ENCODE measurements at places on chromosomes 1 and 21.
A peak's percentile ranks its signal among the peaks of the same experiment; 100 is the strongest.

- peak; percentile 11 for DNase-seq
Observed at GRCh38 chr1:164660412-164660772, 101.4 kb downstream of the PBX1 start.

DNA sequence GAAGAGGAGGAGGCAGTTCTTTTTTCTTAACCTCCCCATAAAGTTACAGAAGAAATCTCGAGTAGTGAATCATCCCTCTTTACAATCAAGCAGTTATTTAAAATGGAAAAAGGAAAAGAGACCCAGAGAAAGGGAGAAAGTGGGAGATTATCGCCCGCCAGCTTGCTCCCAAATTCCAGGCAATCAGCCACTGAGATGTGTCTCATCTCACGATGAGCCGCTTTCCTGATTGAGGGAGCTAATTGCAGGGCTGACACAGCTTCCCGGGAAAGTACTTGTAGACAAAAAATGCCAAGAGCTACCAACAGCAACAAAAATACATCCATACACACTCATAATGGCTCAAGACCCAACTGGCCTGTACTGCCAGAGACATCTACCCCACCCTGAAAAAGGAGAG lies 191.6 kb upstream of the ZC3H12A start:
- DNase-seq, result no peak

GRCh38 chr1:33366762-33367484 lies 46.0 kb upstream of the A3GALT2 start:
- DNase-seq, result no peak

GRCh38 chr1:162389021-162389818 lies 7.7 kb downstream of the C1orf226 start:
- DNase-seq, result no peak

- DNase-seq, result no peak
Observed at GRCh38 chr1:240074422-240074821, 17.3 kb upstream of the FMN2 start.

DNA sequence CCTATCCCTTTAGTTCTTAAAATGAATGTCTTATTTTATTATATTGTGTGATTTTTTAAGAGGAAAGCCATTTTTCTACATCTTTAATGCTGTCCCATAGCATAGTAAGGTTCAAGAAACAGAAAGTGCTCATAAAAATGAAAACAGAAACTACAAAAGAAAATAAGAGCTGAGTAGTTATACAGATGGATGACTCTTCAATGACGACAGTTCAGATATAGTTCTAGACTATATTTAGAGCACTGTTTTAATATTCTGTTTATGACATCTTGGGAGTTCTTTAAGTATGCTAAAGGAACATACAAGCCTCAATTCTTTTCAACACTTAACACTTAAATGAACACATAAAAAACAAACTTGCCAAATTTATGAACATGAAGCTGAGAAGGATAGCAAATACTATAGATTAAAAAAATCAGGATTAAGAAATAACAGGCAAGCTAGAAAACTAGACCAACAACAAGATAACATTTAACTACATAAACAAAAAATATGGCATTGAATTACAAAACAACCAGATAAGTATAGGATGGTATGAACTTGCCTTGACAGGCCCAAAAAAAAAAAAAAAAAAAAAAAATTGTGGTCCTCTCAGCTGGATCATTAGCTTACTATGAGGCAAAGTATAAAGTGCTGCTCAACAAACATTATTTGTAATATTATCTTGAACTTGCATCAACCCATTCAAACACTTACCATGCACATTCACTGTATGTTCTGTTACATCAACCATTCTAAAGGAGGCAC lies 87.9 kb downstream of the ZZZ3 start:
- DNase-seq, result peak; percentile 32

DNA sequence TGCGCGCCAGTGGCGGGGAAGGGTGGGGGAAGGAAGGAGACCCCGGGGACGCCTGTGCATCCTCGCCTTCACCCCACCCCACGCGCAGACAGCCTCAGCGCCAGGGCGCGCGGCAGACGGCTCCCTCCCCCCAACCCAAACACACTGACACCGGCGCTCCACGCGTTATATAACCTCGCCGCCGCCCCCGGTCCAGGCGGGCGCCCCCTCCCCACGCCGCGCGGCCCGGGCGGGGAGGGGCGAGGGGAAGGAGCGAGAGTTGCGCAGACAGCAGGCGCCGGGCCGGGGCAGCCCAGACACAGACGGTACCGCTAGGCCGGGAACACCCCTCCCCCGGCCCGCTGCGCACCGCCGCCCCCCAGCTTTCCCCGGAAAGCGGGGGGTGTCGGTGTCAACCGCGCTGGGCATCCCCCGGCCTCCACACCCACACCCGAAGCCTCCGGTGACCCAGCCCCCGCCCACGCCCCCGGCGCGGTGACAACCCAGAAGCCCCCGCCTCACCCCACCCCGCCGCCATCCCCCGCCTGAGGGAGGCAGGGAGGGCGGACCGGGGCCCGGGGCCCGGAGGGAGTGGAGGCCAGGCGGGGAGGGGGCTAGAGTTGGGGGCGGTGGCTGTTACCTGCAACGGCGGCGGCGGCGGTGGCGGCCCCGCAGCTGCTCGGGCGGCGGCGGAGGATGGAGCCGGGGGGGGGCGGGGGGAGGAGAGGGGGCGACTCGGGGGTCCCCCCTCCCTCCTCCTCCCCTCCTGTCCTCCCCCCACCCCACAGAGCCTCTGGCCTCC lies 432 bp downstream of the AKT3 start:
- peak; percentile 16 for DNase-seq

All from suppressor macrophage treated with lipopolysaccharide for 4 hours (primary cell).